ENCODE measurements at places on chromosomes 7 and 10.

GRCh38 chr7:15291699-15292098, 270.1 kb downstream of the AGMO start:
- no peak for DNase-seq

DNA sequence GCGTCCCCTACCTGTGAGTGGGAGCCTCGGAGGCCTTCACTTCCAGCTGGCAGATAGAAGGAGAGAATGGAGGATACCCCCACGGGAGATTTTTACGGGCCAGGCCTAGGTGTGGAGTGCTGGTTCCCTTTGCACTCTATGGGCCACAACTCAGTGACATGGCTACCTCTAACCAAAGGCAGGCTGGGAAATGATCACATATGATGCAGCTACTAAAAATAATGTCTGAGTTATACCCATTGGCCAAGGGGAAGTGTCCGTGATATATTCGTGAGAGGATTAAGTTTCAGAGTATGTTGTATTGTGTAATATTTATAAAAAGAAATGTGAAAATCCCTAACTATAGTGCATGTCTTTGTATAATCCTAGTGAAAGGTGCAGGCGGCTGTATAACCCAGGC, 13.5 kb upstream of the HIPK2 start:
- no peak for DNase-seq

DNA sequence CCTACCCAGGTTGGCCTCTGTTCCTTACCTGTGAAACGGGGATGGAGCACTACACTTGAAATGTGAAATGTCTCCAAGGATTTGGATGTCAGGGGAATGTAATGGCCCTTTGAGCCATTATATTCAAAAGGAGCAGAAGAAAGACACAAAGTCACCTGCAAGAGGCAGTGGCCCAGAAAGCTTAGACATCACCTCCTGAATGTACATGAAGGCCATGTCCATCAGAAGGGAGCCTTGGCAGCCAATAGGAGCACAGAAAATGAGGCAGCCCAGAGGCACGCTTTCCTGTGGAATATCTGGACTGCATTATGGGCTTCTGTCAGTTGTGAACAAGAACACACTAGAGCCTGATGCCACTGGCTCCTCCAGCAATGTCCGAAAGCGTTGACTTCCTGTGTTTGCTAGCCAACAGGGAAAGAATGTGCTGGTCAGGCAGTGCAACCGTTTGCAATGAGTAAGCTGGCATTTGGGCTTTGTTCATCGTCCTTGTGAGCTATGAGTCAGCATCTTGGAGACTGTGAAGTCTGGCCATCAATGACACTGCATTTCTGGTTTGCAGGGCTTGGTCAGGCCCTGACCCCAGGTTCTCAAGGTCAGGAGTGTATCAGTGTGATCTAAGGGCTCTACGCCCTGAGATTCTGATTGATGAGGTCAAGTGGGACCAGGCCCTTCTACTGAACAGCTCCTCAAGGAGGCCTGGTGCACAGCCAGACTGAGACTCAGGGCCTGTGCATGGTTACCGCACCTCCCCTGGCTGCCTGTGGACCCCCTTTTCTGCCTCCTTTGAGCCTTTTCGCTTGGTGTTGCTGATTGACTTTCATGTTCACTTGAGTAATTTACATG, 222.4 kb downstream of the RPS24 start:
- no peak for DNase-seq

GRCh38 chr7:154633641-154634040, 369.3 kb downstream of the PAXIP1 start:
- DNase-seq: no peak

DNA sequence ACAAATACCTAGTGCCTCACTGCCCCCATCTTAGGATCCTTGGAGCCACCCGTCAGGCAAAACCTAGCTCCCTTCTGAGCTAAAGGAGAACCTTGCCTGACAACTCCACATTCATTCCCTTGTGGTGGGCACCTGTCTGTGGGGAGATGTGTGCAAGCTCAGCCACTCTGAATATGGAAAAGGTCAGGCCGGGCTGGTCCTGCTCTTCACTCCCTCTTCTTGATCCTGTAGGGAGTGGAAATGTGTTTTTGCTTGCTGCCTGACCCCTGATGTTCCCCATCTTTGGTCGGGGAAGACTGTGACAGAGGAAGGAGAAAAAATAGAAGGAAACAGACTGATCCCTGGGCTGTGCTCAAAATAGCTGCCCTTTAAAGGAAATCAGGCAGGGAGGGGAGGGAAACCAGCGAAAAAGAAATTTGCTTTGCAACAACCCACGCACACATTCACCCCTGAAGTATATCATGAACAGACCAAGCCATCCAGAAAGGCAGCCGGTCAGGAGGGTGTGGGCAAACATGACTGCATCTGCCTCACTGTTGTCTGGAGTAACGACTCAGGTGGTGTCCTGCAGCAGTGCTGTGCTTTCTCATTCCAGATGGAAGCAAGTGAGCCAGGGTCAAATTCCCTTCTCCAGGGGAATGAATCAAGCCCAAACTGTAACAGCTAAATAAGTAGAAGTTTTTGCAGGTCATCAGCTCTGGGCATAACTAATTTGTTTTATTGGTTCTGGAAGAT, 74.0 kb downstream of the SCRN1 start:
- DNase-seq: no peak

DNA sequence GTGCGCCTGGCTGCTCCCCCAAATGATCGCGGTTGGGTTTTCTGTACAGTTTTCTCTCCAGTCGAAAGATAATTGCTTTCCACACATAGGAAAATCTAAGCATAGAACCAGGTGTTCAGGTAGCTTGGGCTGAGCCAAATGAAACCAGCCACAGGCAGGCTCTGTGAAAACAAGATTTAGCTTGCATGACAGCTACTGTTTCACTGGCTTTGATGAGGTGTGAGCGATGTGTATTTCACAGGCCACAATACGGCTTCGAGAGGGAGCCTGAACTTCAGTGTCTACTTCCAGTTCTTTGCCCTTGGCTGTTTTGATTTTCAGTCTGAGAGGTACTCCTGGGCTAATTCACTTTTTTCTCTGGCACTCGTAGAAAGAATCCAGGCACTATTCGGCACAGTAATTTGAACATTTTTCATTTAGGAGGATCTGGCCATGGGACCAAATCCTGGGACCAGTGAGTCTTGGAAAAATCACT, 110.5 kb downstream of the JCAD start:
- no peak for DNase-seq

DNA sequence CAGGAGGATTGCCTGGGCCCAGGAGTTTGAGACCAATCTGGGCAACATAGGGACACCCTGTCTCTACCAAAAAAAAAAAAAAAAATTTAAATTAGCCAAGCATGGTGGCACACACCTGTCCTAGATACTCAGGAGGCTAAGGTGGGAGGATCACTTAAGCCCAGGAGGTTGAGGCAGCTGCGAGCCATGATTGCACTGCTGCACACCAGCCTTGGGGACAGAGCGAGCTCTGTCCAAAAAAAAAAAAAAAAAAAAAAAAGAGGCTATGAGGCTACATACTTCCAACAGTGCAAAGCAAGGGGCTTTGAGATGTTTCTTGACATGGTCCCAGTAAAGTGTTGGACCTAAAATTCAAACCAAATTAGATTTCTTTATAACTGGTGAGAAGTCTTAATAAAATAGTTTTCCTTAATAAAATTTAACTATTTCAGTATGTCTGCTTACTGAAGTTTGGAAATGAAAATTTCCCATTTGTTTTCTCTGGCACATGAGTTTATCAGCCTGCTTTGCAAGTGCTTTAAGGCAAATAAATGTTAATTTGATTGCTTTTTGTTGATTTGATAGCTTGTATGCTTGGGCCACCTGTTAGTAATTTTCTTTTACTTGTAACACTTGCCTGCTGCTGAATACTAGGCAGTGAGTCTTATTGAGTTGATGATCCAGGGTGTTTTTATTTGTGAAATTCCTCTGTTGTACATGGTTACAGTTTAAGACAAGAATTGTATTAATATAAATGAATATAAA, 16.1 kb downstream of the CALU start:
- no peak for DNase-seq

DNA sequence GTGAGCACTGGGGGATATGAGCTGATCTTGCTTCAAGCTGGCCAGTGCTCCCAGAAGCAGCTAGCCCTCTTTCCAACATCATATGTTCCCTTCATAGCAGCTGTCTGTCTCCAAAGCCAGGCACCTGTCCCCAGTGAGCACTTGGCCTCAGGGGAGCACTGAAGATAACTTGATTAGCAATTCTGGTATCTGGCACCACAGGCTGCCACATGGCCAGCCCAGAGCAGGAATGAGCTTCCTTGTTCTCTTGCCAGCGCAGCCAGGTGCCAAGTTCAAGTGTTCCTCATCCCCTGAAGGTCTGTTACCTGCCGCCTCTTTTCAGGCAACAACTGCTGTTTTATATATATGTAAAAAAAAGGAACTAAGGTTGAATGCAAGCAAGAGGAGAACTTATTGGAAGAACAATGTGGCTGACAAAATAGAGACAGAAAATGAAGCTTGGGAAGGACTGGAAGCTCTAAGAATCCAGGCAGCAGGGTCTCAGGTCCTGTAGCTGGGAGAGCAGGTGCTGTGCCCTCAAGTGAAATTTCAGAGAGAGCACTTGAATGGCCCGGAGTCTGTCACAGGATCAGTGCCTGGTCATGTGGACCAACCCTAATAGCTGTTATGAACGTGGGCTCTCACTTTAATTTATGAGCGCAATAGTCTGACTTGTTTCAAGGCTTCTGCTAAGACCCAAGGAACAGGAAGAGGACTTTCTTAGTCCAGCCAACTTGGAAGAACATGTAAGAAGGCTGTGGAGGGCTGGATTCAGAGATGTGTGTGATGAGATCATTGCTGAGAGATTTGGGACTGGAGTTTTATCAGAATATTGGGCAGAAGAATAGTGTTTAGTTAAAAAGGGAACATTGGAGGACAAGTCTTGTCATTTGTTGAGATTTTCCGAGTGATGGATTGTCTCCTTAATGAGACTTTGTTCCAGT, 267.2 kb downstream of the GLRX3 start:
- DNase-seq: no peak

DNA sequence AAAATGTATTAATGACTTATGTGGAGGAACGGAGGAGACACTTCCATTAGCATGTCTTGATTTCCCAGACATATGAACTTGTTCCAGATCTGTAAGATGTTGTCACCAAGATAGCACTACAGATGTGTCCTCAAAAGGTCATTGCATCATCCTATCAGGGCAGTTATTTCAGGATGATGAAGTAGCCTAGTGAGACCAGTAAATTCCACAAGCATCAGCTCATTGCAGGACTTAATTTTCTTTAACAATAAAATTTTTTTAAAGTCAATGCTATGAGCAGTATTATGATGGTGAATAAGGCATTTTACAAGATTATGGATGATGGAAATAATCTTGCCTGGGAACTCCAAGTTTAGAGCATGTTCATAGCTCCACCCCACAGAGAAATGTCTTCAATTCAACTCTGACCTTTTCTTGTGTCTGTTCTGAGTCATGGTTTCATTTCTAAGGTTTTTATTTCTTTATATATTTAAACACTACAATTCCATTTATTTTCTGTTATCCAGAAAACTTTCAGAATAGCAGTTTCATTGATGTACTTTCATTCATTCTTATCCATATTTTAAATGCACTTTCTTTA, 1203.3 kb upstream of the CELF2 start:
- no peak for DNase-seq
